Chondrocyte (in vitro differentiated cells): ENCODE measurements at places on chromosomes 1 and 21. TPM values are rescaled to one million over a fixed set of nuclear protein-coding genes. Genes with fewer than 3 reads are reported as not detected.

The NES gene
- 6.0 to 11.6 TPM (median 6.9 TPM) in 3 replicates for total RNA-seq

DNA sequence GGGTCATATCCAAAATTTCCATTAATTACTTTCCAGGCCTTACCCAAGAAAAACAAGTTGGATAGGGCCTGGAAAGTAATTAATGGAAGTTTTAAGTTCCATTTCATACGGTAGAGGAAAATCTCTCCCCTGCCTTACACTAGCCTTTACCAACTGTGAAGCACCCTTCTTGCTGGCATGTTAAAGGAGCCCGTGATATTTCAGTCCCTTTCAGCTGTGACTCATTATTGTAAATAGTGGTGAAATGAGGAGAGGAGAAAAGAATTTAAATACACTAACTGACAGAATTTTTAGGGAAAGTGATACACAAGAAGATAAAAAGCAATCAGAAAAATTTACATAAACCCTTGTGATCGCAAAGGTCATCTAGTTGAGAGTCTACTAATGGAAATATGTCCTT is 20.3 kb upstream of the KAZN start:
- H3K27me3 ChIP-seq: peaks cover 4% of the 10 kb centered on the region
- no peak for DNase-seq
- peaks cover 4% of the 10 kb centered on the region for H3K4me1 ChIP-seq
- no peak overlapping the region for H3K27ac ChIP-seq
- H3K4me3 ChIP-seq: no peak overlapping the region

DNA sequence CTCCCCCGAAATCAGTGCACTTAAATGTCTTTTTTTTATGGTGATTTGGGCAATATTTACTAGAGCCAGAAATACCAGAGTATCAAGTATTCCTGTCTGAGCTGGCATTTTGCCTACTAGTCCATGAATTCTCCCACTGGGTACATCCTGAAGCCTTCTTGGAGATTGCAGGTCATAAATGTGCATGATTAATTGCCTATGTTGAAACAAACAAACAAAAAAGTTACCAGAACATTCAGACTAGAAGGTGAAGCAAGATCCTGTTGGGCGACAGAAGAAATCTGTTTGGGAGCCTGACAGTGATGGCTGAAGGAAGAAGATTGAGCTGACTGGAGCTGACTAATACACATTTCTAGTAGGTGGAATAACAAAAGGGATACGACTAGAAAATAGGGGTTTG is 127.4 kb upstream of the NRIP1 start:
- no peak overlapping the region for H3K27ac ChIP-seq
- H3K4me3 ChIP-seq: no peak overlapping the region
- H3K36me3 ChIP-seq: no peaks in the 10 kb centered on the region

The RNF115 gene
- 12.7 to 16.4 TPM (median 13.0 TPM) in 3 replicates for total RNA-seq

GRCh38 chr1:115534106-115534505 is 107.7 kb upstream of the VANGL1 start:
- H3K36me3 ChIP-seq: no peaks in the 10 kb centered on the region
- H3K4me3 ChIP-seq: no peak overlapping the region
- H3K27me3 ChIP-seq: no peaks in the 10 kb centered on the region
- H3K27ac ChIP-seq: no peak overlapping the region
- H3K4me1 ChIP-seq: peaks cover 47% of the 10 kb centered on the region

The PCBP3 gene
- total RNA-seq: 6.4 to 11.8 TPM (median 11.8 TPM) in 3 replicates
